CD4-positive, alpha-beta T cell treated with Interleukin-2 at 100 ng/mL for 4 hours (primary cell): ENCODE measurements at places on chromosomes 4 and X.

GRCh38 chrX:137352101-137352660, 213.7 kb upstream of the ZIC3 start:
- no peak for DNase-seq

DNA sequence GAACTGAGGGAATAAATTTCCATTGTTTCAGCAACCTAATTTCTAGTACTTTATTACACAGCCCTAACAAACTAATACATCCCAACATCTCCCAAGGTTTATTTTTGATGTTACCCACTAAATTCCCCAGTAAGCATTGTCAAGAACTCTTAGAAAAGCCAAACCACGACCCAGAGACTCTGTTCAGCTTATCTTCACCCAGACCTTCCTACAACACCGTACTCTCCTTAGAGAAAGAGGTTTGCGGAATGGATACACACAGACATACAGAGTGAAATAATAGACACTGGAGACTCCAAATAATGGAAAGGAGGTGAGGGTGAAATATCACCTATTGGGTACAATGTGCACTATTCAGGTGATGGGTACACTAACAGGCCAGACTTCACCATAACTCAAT, 75.6 kb downstream of the LRBA start:
- DNase-seq = no peak

DNA sequence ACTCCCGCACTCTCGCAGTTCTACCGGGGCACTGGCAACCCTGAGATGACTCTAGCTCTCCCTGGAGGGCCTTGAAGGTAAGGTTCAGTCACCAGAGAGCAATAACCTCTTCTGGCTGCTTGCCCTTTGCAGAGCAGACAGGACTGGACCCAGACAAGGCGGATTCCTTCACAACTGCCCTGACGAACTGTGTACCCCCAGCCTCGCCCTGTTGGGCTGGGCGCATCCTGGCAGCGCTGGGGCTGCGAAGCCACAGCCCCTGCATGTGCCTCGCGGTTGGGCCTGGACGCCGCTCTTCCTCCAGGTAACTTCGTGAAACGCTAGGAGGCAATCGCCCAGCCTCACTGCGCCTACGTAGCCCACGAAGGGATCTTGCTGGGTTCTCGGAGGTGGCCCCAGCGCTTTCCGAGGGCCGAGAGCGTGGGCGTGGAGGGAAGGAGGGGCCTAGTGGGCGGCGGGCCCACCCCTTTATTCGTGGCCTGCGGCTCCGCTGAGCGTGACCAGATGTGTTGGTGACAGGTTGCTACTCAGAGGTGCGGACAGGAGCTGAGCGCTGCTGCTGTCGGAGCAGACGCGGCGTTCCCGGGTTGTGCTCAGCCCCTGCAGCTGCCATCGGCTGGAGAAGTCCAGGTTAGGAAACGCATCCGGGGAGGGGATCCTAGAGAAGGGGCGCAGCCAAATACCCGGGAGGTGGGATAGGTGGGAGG, 1.9 kb upstream of the MAMLD1 start:
- peak; percentile 33 for DNase-seq

- DNase-seq = no peak
Measured at GRCh38 chrX:119495734-119496726, 27.8 kb downstream of the SLC25A5 start.

DNA sequence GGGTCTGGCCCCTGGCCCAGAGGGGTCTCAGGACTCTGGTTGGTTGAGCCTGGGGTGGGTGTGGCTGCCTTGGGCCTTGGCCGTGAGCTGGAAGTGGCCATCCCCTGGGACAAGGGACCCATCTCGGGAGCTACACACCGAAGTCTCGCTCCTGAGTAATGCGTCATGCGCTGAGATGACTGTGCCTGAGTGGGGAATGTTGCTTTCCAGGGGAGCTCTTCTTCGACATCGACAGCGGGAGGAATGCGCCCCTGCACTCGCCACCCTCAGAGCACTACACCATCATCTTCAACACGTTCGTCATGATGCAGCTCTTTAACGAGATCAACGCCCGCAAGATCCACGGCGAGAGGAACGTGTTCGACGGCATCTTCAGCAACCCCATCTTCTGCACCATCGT, 38.5 kb downstream of the CCNQ start:
- DNase-seq = no peak

DNA sequence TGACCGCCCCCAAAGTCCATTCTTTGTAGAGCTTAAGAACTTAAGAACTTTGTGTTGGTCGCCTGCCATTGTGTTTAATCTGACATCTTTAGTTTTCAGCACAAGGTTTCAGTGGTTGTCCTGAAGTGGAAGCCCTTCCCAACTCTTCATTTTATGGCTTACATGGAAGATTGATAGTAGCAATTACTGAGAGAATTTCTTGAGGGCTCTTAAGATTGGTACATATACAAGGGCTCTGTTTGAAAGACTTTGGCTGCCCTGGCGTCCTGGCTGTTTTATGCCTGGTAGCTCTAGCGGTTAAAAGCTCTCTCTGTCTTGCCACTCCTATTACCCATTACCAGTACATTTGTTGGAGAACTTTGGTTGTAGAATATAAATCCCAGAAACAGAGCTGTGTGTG, 75.0 kb downstream of the KDM6A start:
- no peak for DNase-seq

DNA sequence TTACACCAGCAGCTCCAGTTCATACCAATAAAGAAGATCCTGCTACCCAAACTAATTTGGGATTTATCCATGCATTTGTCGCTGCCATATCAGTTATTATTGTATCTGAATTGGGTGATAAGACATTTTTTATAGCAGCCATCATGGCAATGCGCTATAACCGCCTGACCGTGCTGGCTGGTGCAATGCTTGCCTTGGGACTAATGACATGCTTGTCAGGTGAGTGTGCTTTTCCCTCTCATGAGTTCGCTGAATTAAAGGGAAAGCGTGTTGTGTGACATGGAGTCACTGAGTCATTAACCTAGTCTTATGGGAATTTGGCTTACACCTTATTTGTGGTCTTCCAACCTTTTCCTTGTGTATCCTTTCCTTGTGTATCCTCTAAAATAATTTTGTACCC, 15.9 kb downstream of the TMEM165 start:
- DNase-seq = no peak

DNA sequence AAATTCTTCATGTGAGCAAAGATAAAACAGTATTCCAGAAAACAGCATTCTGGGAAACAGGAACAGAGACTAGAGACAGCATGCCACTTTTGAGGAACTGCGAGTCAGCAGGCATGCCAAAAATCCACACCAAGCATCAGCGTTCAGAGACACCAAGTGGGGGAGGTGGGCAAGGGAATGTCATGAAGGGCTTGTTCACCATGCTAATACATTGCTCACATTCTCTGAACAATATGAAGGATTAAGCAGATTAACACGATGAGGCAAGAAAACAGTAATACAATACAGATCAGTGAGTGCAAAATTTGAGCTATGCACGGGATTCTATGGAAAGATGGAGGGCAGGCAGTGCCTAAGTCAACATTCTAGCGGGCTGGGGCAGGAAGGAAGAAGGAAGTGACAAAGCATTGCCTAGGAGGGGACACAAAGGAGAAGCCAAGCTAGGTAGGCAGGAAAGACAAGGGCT, 278.3 kb downstream of the FBXW7 start:
- DNase-seq = no peak

DNA sequence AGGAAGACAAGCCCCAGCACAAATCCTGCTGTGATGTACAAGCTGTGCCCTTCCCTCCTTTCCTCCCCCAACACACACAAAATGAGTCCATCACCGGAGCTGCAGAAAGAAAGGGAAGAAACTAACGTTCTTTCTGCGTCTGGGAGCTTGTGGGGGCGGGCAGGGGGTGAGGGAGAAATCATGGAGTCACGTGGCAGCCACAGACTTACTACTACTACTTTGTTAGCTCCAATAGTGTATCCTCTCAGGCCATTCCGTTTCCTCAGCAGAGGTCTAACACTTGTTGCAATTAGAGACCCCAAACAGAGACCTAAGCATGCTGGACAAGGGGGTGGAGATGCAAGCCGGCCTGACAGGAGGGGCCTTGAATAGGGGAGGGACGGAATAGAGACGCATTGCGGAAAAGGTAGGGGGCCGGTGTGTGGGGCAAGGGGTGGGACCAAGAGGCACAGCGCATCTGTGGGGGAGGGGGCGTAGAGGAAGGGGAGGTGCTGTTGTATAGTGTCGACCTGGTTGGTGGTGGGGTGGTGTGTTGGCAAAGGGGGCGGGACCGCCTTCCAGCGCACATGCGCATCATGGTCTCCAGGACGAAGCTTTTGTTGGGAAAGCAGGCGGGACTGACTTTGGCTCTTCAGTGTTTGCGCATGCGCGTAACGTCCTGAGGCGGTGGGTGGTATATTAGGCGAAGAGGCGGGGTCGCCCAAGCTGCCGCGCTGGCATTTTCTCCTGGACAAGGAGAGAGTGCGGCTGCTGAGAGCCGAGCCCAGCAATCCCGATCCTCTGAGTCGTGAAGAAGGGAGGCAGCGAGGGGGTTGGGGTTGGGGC, at the start of gene MAGED1:
Gene MAGED1, plus strand, starts transcription at position 703 of the 825 bp plus-strand sequence. CDS start 682 bp downstream, outside the sequence.
- DNase-seq = peak; percentile 79

DNA sequence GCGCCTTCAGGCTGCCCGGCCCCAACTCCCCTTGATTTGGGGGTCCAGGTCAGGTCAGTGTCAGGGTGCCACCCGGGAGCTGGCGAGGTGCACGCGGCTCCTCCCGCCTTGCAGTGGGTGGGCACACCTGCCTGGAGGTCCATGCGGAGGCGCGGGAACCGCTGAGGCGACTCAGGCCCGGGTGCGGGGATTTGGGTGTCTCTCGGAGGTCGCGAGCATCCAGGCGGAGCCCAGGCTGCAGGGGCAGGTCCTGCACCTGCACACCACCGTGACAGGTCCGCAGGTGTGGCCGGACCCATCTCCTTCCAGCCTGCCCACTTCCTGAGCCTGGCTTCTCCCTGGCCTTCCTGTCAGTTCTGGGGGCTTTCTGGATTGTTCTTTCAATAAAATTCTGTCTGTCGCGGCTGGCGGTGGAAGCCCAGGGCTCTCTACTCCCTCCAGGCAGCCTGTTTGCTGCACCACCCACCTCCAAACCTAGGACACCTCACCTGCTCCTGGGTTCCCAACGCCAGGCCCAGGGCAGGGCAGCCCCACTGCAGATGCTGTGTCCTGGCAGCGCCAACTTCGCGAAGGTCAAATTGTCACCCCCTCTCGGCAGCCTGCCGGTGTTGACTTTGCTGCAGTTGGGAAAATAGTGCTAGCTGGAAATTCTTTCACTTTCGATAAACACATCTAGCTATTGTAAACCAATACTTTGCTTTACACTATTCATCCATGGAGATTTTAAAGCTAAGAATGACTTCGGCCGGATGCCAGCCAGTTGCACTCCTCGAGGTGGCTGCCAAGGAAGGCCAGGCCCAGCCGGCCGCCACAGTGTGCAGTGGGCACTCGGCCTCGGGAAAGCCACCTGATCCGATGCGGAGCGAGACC, 35.9 kb downstream of the FGFRL1 start:
- DNase-seq = no peak

DNA sequence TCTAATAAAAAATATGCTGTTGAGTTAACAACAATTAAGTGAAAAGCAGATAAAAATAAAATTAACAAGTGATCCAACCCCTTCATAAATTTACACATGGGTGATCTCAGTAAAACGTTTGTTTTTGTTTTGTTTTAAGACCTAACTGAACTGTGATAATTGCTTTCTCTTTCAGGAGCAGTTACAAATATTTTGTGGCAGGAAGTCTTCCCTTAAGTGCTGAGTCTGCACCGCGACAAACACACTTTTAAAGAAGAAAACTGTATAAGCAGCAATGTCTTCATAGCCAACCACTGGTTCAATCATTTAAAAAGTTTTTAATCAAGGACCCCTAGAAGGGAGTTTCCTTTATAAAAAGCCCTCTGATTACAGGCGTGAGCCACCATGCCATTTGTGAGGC, 53.7 kb upstream of the NFKB1 start:
- peak; percentile 30 for DNase-seq

DNA sequence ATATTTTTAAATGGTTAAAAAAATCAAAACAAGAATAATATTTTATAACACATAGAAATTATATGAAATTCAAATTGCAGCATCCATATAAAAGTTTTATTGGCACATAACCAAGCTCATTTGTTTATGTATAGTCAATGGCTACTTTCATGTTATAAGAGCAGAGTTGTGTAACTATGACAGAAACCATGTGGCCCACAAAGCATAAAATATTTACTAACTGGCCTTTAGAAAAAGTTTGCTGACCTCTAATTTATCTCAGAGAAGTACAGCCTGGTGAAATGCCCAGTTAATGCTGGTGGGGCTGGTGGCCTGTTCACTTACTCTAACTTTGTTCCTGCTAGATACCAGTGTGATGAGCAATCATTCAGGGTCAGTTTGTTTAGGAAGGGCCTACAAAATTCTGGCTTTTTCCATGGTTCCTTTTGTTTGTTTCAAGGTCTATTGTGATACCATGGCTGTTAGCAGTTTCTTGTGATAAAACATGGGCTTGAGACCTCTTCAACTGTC, 104.6 kb downstream of the PPP1R2C start:
- DNase-seq = no peak

DNA sequence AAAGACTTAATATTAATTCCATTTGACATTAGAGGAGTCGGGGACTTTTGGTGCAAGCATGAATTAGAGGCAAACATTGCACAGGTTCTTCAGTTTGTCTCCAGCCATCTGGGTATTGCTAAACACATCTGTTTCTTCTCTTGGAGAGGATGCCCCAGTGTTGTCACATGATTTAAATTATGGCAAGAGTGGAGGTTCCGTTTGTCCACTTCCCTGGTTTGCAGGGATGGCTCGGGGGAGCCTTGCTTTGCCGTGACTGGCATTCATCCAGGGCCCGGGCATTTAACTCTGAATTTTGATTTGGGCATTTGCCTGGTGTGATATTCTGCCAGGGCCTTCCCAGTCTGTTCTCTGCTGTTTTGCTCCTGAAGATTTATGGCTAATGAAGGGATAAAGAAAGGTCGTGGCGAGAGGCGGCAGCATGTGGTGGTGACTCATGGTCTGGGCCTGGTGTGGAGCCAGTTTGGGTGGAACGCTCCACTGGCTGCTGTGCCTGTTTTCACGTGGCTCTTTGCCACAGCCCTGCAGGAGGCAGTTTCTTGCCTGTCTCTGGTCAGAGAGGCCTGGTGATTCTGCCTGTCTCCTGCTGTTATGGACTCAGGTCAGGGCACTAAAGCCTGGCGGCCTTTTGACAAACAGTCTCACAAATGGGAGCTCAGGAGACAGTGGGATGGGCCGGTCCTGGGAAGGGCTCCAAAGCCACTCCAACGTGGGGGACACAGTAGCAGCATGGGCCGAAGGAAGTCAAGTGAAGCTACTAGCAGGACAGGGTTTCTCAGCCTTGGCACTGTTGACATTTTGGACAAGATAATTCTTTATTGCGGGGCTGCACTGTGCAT, 99.4 kb upstream of the PGRMC2 start:
- DNase-seq = no peak

DNA sequence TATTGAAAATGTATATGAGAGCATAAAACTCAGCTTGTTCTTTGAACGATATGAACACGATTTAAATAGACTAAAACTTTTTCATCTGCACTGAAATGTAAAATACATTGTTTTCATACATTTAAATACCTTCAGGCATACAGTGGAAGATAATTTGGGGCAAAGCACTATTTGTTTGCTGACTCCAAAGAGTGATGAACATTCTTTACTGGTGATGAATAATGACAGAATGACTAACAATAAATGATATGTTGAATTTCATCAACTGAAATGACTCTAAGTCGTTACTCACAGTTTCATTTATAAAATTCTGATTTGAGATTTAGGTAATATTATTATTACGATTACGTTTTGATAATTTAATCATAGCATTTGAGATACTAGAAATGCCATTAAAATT, 1160.1 kb downstream of the NLGN4X start:
- no peak for DNase-seq
